NCI-H1105 (cell line): ENCODE measurements at places on chromosomes 4 and X.

GRCh38 chrX:135984791-135985156 lies 461 bp upstream of the SLC9A6 start:
- DNase-seq: no peak

DNA sequence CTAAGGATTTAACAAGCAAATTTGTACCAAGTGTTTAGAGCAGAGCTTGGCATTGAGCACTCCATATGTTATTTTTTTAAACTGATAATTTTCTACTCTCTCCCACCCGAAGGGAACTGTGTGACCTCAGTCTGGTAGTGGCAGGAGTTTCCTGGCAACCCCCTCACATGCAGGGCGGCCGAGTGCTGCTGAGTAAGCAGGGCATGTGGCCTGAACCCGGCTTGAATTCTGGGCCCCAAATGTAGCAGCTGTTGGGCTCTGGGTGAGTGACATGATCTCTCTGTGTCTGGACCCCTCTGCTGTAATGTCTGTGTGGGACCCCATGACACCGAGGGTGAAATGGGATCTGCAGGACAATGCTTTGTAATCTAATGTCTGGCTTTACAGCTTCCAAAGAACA lies 13.6 kb upstream of the C4orf50 start:
- DNase-seq: no peak

DNA sequence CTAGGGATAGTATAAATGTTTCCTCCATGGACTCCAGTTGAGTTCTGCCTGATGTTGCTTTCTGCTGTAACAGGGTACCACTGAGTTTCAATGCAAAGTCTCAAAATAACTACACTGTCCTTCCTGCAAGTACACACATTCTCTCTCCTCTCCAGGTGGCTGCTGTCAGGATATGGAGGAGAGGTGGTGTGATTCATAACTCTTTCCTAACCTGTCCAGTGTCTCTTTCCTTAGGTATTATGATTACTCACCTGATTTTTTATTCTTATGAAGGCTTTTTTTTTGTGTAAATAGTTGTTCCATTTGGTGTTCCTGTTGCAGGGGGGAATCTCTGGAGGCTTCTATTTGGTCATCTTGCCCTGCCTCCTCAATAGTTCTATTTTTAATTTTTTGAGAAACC lies 39.8 kb upstream of the POF1B start:
- no peak for DNase-seq

DNA sequence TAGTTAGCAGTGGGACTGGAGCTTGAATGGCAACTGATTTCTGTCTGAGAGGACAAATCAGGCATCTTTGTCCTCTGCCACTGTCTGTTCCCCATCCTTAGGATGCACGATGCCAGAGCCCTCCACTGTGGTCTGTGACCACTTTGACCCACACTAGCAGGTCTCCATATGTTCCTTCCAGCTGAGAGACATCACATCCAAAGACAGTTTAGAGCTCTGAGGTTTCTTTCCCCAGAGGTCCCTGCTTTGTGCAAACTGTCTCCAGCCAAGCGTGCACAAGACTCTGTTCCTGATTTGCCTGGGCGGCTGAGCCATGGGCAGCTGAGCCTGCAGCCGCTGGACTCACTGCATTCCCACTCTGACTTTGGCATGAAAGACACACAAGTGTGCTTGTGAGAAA lies 98.0 kb downstream of the PTTG2 start:
- DNase-seq: no peak

DNA sequence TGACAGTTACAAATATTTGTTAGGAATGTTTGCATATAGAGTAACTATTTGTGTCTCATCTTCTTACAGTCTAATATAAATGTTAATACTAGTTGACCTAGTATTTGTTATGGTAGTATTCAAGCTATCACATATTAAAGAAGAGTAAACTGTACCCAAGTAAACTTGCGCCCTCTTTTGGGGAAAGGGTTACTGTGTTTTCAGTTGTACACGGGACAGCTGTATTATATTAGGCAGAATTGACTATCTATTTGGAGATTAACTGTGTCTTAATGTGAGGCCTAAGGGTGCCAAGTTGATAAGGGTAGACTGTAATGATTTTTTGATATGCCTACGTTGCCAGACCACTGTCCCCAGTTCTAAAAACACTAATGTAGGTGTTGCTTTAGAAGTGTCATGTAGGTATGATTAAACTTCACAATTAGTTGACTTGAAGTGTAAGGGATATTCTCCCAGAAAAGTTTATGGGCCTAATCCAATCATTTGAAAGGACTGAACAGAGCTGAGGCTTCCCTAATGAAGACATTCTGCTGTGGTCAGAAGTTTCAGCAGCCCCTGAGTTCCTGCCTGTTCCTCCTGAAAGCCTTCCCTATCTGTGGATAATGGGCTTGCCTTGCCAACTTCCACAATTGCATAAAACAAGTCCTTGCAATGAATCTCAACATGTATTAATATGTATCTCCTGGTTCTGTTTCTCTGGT lies 172.8 kb upstream of the CXCL13 start:
- DNase-seq: no peak
